ENCODE measurements at places on chromosomes 11 and 22.
A peak's percentile ranks its signal among the peaks of the same experiment; 100 is the strongest.

DNA sequence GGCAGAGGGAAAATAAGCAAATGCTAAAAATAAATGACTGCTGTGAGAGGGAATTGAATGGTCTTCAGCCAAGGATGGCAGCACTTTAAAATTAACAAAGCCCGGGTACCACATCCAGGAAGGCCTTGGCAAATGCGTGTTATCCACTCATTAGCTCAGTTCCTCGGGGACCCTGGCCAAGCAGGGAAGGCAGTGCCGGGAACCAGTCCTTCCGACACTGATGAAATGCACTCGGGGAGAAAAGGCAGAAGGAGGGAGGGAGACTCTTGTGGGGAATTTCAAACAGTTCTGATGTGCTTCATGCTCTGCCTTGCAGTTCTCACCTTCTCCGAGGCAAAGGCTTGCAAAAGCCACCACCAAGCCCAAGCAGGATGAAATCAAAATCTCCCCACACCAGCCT lies 38.3 kb downstream of the CLPB start:
- DNase-seq, result no peak

GRCh38 chr11:121351083-121351630 lies 58.6 kb downstream of the SC5D start:
- DNase-seq, result no peak

- no peak for DNase-seq
Observed at GRCh38 chr22:50547263-50547985, 1.7 kb downstream of the KLHDC7B start.

GRCh38 chr22:39219071-39220039 lies 25.4 kb downstream of the PDGFB start:
- DNase-seq, result no peak

DNA sequence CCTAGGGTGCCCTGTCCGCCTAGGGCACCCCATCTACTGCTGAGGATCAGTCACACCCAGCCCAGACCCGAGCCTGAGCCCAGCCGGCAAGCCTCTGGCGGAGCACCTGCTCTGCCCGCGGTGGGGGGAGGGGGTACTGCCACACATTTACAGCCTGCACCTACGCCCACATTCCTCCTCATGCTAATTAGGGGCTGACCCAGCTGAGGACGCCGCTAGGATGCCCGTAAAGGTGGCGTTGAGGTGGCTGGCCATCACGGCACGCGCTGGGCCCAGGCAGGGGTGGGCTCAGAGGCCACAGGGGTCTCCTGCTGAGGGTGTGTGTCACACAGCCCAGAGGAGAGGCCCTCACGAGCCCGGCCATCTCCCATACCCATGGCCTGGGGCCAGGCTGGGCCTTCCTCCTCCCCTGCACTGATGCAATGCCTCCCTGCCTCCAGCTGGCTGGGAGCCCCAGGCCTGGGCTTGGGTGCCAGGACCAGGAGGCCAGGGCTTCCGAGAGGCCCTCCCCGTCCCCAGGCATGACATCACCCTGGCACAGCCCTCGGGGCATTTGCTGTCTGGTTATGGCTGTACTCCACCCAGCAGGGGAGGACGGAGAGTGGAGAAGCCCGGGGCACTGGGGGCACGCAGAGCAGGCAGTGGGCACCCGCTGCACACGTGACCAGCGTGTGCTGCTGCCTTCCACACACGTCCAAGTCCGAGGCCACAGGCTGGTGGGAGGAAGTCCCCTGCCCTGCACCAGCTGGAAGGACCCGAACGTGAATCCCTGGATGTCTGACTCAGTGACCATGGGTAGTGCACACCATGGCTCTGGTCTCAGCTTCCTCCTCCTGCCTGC lies 12.7 kb downstream of the DUSP8 start:
- DNase-seq, result peak; percentile 96
